Stimulated activated memory B cell treated with anti-CD40 and anti-IgM and Interleukin-4, amounts not matched to agents 10 μg/mL and 1 μg/mL and 100 μg/mL, for 72 hours (primary cell): ENCODE measurements at places on chromosomes 11 and 22.
A peak's percentile ranks its signal among the peaks of the same experiment; 100 is the strongest.

GRCh38 chr22:30575859-30576258 lies 1.4 kb upstream of the GAL3ST1 start:
- ATAC-seq = no peak

DNA sequence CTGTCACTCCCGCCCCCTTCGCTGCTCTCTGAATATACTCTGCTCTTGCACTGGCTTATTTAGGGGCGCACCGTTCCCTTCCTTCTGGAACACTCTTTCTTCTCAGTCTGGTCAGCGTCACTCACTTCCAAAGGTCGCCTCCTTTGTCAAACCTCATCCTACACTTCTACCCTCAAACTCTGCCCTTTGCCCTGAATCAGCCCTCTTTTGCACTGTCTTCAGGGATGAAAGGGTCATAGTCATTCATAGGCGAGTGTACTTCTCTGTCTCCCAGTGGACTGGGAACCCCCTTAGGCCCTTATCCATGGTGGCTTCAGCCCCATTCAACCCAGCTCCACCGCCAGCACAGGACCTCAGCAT lies 15.4 kb downstream of the MOGAT2 start:
- ATAC-seq = no peak

DNA sequence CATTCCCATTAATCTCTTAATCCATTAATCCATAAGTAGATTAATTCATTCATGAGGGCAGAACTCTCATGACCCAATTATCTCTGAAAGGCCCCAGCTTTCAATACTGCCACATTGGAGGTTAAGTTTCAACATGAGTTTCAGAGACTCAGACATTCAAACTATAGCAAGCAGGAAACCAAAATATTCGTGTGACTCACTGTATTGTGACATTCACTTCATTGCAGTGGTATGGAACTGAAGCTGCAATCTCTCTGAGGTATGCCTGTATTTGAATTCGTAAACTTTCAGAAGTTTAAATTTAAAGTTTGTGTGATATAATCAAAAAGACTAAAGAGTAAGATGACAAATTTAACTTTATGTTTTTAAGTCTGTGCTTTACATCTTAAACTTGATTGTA lies 2.9 kb upstream of the OR52J3 start:
- no peak for ATAC-seq

DNA sequence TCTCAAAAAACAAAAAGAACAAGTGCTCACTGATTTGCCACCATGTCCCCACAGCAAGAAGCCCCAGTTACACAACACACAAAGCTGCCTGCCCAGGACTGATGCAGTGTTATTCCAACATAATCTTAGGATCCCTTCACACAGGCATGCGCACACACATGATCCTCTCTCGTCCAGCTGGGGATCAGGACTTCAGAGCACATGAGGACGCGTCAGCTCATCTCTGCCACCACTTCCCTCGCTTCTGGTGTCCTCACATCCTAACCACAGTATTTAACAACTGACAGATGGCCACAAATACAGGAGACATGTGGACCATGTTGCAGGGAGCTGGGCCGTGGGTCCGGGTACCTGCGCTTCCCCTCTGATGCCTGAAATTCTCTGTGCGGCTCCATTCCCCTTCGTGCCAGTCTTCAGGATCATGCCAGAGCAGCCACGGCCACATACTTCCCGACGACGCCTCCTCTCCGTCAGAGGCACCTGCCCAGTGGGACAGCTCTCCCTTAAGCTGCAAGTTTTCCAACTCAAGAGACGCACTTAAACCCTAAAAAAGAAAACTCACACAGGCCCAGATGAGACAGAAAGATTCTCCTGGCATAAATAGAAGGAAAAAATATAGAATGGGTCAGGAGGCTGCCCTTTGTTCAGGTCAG lies 68.3 kb downstream of the PACSIN2 start:
- no peak for ATAC-seq

DNA sequence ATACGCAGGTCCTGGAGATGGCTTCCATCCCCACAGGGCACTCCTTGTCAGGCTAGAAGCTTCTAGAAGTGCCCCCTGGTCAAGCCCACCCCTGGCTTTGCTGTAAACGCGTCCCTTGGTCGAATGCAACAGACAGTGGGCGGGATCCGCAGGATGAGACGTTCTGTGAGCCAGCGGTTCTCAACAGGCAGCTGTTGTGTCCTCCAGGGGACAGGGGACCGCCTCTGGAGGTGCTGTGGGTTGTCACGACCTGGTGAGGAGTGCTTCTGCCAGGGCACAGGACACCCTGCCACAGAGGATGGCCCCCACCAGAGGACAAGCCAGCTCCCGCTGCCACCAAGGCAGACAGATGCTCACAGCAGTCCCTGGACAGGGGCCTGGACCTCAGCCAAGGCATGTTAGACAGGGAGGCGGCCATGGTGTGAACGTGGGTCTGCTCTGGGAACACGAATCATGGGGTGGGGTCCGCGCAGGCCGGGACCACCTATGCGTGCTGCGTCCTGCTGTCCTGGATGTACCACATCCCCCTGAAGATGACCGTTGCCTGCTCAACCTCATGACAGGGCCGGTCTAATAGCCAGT lies 11.7 kb downstream of the CRELD2 start:
- ATAC-seq = no peak

- no peak for ATAC-seq
These were observed 2.8 kb downstream of the THRSP start for GRCh38 chr11:78066471-78066870.

DNA sequence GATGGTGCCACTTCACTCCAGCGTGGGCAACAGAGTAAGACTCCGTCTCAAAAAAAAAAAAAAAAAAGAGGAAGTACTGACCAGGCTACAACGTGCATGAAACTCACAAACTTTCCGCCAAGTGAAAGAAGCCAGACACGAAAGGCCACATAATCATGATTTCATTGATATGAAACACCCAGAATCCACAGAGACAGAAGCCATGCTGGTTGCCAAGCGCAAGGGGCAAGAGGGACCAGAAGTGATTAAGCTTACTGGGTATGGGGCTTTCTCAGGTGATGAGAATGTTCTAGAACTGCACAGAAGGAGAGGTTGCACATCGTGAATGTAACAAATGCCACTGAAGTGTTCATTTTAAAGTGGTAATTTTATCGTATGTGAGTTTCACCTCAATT lies 60.9 kb downstream of the CELSR1 start:
- ATAC-seq = peak; percentile 89

DNA sequence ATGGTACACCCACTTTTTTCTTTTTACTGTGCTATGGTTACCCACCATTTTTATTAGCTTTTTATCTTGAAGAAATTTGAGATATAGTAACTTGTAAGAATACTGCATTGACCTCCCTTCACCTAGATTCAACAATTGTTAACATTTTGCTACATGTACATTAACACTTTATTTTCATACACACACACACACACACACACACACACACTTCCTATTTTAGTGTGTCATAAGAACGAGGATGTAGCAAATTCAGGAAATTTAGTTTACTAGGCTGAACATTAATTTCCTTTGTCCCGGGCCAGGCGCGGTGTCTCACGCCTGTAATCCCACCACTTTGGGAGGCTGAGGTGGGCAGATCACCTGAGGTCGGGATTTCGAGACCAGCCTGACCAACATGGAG lies 1.1 kb upstream of the ATP6V1E1 start:
- no peak for ATAC-seq

GRCh38 chr11:79025622-79026021 lies 415.2 kb downstream of the TENM4 start:
- no peak for ATAC-seq

DNA sequence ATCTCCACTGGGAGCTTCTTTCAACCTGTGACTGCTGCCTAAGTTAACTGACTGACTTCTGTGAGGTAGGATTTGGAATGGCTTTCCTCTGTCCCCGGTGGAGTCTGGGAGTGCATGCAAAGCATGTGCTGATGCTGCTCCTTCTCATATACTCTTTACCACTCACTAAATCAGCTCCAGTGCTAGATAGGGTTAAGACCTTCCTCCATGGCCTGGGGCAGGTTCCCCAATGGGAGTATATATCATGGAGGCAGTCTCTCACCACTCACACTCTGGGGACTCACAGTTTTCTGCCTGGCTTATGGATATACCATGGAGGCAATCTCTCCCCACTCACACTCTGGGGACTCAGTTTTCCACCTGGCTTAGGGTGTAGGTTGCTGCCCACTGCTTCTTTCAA lies 10.1 kb upstream of the FANCF start:
- no peak for ATAC-seq

GRCh38 chr11:44877571-44878497 lies 72.8 kb downstream of the TP53I11 start:
- ATAC-seq = no peak

DNA sequence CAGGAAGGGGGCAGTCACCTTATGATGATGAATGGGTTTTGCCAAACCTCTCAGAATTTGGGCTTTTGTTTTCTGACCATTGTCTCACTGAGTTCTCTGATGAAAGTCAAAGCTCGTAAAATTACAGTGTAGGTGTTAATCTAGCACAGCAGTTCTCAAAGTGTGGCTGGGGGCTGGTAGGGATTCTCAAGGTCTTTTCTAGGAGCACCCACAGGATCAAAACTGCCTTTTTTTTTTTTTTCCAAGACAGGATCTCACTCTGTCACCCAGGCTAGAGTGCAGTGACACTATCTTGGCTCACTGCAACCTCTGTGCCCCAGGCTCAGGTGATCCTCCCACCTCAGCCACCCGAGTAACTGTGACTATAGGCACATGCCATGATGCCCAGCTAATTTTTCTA lies 66.1 kb downstream of the C22orf31 start:
- no peak for ATAC-seq

DNA sequence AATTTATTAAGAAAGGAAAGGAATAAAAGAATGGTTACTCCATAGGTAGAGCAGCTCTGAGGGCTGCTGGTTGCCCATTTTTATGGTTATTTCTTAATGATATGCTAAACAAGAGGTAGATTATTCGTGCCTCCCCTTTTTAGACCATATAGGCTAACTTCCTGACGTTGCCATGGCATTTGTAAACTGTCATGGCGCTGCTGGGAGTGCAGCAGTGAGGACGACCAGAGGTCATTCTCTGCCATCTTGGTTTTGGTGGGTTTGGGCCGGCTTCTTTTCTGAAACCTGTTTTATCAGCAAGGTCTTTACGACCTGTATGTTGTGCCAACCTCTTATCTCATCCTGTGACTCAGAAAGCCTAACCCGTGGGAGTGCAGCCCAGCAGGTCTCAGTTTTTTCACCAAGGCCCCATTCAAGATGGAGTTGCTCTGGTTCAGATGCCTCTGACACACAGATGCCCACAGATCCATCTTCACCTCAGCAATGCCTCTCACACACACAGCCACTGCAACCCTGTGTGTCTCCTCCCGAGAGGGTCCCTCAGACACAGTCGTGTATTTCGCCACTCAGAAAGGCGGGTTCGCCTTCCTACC lies 16.4 kb upstream of the JAM3 start:
- no peak for ATAC-seq

- no peak for ATAC-seq
These were observed 5.1 kb upstream of the PPP6R3 start for GRCh38 chr11:68455485-68455884.

DNA sequence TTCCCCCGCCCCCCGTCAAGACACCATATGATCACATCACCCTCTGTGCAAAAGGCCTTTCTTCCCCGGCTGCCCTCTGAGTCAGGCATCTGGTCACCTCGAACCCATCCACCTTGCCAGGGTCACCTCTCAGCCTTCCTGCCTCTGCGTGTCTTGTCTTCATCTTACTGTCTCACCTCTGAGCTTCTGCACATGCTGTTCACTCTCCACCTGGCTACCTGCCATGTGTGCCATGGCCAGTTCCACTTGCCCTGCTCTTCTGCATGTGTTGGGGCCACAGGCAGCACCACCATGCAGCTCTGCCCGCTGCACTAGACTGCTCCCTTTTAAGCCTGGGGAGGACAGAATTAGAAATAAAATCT lies 9.8 kb downstream of the ZNF74 start:
- no peak for ATAC-seq

DNA sequence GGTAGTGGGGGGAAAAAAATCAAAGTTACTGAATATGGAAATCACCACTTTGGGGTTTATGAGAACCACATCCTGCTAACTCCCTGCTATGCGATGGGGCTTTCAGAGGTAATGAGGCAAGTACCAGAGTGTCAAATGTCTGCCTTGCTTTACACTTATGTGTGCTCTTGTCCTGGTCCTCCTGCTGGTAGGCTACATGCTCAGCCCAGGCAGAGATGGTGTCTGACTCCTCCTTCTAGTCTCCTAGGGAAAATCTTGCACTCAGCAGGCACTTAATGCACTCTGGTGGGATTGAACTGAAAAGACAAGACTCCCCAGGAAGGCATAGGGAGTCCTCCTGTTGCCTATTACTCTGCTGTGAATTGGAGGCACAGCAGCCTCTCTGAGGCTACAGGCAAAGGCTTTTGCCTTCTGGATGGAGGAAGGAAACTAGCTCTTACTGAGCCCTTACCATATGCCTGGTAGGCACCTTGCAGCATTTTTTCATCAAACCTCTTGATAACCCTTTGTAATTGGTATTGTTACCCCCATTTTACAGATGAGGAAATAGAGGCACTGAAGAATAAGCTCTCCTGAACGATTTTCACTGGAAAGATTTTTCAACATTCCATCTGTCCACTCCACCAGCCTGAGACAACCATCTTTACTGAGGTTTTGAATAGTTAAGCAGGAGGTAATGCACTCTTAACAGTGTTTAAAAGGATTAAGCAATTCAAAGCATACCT lies 132.1 kb upstream of the PAX6 start:
- ATAC-seq = no peak

GRCh38 chr11:30587269-30587812 lies 1.2 kb upstream of the MPPED2 start:
- ATAC-seq = no peak

GRCh38 chr22:44736581-44737405 lies 15.6 kb upstream of the ARHGAP8 start:
- ATAC-seq = no peak

- no peak for ATAC-seq
These were observed 3.1 kb upstream of the PTGDR2 start for GRCh38 chr11:60858731-60859464.

DNA sequence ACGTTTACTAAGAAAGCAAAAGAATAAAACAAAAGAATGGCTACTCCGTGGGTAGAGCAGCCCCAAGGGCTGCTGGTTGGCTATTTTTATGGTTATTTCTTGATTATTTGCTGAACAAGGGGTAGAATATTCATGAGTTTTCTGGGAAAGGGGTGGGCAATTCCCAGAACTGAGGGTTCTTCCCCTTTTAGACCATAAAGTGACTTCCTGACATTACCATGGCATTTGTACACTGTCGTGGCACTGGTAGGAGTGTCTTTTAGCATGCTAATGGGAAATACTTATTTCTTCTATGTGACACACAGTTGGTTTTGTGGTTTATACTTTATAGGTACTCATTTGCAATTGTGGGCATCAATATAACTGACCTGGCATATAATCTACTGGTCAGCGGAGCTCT lies 56.3 kb downstream of the SLN start:
- no peak for ATAC-seq

- ATAC-seq = no peak
These were observed 195.2 kb upstream of the RAG2 start for GRCh38 chr11:36792996-36793914.

DNA sequence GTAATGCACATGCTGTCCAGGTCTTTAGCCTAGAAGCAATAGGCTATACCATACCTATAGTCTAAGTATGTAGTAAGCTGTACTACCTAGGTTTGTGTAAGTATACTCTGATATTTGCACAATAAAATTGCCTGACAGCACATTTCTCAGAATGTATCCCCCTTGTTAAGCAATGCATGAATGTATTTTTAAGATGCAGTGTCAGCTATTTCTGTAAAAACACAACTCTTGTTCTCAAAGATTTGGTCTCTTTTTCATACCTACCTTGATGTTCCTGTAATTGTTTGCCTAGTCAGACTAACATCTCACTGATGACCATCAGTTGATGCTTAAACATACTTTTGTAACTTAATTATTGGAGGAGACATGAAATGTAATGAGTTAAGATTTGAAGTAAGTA lies 619.9 kb downstream of the CNTN5 start:
- no peak for ATAC-seq
